ENCODE measurements at places on chromosomes 16 and 17. TPM values are rescaled to one million over a fixed set of nuclear protein-coding genes. Genes with fewer than 3 reads are reported as not detected.

Gene CES1
- total RNA-seq: 95.9 TPM

- no peak for DNase-seq
Observed at GRCh38 chr17:78113804-78114785, 14.5 kb downstream of the TMC6 start.

GRCh38 chr16:80931801-80932707 lies 74.6 kb downstream of the CMC2 start:
- peak; percentile 91 for DNase-seq

Gene SECTM1
- total RNA-seq: 14.5 TPM

Gene SMIM22
- total RNA-seq: not detected

GRCh38 chr17:13888056-13888609 lies 181.2 kb upstream of the COX10 start:
- no peak for DNase-seq

DNA sequence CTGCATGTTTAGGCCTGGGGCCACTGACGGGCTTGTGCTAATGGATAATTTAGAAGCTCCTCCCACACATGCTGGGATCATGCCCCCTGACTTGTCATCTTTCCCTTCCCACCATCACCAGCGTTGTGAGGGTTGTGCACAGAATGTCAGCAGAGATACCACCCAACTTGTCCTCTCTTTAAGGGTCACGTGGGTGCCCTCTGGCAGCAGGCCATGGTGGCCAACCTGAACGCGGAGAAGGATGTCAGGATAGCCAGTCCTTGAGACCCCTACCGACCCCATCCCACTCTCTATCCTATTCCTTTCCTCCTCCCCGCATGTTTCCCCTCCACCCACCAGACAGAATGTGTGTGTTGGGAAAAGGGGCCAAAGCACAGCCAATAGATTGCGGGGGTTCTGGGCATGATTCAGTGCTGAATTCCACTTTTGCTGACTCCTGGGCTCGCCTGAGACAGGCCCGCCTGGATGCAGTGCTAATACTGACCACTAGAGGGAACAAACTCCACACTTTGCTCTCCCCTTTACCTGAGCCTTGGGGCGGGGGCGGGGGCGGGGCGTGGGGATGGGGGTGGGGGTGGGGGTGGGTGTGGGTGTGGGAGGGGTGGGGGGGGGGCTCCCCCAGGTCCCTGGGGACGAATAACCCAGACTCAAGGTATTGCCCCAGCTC lies at the start of gene GH2:
GH2 (minus strand) TSS at position 10 of the 667 bp plus-strand sequence. CDS start 143 bp downstream, outside the sequence.
- peak; percentile 81 for DNase-seq

Gene TP53TG3B
- total RNA-seq: not detected

DNA sequence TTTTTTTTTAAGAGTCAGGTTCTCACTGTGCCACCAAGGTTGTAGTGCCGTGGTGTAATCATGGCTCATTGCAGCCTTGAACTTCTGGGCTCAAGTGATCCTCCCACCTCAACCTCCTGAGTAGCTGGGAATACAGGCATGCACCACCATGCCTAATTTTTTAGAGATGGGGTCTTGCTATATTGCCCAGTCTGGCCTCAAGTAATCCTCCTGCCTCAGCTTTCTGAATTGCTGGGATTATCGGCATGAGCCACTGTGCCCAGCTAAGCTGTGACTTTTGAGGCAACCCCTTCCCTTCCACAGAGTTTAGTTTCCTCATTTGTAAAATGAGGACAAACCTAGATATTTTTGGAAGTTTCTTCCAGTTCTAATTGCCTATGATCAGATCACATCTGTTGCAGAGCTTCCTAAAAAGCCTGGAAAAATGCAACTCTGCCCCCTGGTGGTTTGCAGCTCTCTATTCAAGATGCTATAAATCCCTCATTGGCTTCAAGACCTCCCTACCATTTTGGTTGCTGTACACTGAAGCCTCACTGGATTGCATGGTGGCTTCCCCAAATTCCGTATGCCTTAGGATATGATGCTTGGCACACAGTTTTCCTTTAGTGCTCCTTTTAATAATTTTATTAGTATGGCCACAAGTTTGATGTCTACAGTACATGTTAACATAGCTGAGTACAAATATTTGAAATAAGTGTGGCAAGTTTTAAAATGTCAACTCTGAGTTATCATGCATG lies 19.3 kb downstream of the GDE1 start:
- DNase-seq: peak; percentile 84

Gene TMEM238L
- total RNA-seq: not detected

- no peak for DNase-seq
Observed at GRCh38 chr17:49290690-49291359, 60.2 kb upstream of the PHOSPHO1 start.

Gene PYDC1
- not detected for total RNA-seq

Gene SLC12A3
- total RNA-seq: not detected

Gene DNASE1L2
- total RNA-seq: 0.19 TPM

GRCh38 chr16:72995151-72995881 lies 52.6 kb downstream of the ZFHX3 start:
- no peak for DNase-seq

Gene TMEM235
- not detected for total RNA-seq

Gene FAM171A2
- total RNA-seq: 0.69 TPM

Gene PIP4K2B
- 38.7 TPM for total RNA-seq

GRCh38 chr17:57603978-57604377 lies 141.1 kb downstream of the CCDC182 start:
- DNase-seq: no peak

DNA sequence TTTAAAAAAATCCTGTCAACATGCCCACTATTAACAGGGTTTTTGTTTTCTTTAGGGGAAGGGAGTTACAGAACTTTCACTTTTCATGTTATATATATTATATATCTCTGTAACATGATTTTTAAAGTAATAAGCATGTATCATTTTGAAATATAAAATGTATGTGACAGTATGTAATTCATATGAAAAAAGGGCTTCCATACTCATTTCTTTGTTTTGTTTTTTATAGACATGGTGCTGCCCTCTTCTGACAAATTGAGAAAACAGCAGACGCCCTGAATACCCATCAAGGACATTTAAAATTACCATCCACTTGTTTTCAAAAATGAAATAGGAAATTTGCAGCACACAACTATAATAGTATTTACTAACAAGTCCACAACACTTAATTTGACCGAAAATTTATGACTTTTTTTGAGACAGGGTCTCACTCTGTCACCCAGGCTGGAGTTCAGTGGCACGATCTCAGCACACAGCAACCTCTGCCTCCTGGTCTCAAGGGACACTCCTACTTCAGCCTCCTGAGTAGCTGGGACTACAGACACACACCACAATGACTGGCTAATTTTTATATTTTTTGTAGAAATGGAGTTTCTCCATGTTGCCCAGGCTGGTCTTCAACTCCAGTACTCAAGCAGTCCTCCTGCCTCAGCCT lies 30.4 kb downstream of the CFDP1 start:
- DNase-seq: no peak

Gene TBX2
- total RNA-seq: 11.2 TPM

- no peak for DNase-seq
Observed at GRCh38 chr16:57846078-57846697, 43.9 kb upstream of the KIFC3 start.

Gene SRR
- 10.9 TPM for total RNA-seq

- DNase-seq: no peak
Observed at GRCh38 chr16:678858-679813, 1.1 kb upstream of the STUB1 start.

DNA sequence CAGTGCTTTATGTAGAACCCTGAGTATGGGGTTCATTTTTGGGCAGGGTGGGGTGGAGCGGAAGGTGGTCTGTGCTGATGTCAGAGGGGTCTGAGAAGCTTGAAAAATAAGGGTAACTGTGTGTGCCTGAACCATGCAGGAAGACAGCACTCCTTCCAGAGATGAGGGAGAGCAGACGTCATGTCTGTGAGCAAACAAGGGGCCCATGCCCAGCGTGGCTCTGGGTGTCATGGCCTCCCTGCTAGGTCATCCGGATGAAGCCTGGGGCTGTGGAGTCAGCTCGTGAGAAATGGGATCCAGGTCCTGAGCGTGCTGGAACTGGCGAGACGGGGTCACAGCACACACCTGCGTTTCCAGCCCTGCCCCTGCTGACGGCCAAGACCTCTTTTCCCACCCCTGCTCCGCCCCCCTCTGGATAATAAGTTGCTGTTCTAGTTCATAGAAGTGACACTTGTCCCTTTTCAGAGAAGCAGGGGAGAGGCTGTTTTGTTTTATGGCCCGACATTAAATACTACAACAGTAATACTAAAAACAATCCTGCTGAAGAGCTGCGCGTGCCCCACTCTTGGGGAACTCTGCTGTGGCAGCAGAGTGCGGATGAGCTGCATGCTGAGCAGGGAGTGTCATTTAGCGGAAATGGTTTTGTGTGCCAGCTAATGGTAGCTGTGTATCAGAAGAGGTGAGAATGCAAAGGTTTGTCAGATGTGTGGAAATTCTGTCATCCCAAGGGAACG lies 92.6 kb downstream of the RPTOR start:
- no peak for DNase-seq

- no peak for DNase-seq
Observed at GRCh38 chr16:87819983-87820382, 49.3 kb downstream of the SLC7A5 start.

- peak; percentile 98 for DNase-seq
Observed at GRCh38 chr16:4307215-4308037, 8.4 kb upstream of the GLIS2 start.

Gene GNAO1
- 21.4 TPM for total RNA-seq

DNA sequence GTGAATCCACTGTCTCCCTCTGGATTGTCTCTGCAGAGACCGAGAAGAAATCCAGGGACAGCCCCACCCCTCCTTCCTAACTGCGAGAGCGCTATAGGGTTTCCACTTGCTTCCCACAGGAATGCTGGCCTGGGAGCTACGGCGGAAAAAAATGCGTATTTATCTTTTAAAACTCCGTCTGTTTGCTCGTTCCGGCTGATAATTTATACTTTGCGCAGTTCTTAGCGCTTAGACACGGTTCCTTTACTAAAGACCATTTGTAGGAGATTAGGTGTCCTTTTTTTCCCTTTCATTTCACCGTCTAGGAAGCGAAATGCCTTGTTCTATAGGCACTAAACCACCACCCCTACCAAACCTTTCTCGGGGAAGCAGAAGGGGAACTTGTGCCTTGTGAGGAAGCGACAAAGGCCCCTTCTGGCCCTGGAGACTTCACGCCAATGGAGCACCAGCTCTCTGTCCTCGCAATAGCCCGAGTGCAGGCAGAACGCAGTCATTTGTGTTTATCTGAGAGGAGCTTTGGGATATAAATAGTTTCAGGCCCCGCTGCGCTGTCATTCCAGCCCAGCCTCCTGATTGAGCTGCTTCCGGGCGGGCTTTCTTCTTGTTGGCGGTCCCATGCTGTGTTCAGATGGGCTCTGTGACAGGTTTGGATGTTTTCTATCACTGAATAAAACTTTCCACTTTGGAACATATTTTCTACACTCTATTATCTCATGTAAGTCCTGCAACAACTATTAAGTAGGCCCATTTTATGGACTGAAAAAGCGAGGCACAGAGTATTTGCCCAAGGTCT lies 791 bp upstream of the SUPT4H1 start:
- peak; percentile 82 for DNase-seq

DNA sequence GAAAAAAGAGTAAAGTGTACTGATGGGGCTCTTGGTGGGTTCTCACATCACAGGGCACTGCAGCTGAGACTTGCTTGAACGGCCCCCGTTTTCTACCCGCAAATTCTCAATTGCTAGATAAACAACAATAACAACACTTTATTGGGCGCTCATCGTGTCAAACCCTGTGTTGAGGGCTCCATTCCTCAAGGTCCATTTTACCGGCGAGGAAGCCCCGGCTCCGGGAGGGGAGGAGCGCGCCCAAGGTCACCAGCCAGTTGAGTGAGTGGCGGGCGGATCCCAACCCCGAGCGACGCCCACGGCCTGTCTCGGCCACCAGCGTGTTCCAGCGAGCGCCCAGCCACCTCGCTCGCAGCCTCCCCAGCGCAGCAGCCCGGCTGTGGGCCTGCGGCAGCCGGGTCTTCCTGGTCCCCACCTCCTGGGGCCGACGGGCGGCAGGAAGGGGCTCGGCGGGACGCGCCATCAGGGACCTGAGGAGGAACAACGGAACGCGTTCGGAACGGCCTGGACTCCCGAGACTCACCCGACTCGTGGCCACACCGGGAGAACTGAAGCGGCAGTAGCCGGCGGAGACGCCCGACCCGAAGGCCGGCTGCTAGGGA lies 373 bp downstream of the CMC2 start:
- peak; percentile 93 for DNase-seq

Gene PRSS36
- 5.2 TPM for total RNA-seq

GRCh38 chr16:72963533-72964315 lies 84.2 kb downstream of the ZFHX3 start:
- no peak for DNase-seq

GRCh38 chr17:62949036-62949435 lies 17.0 kb upstream of the TANC2 start:
- DNase-seq: no peak

GRCh38 chr17:30332057-30332542 lies 1.8 kb downstream of the TMIGD1 start:
- no peak for DNase-seq

GRCh38 chr17:17871913-17872312 lies 35.1 kb upstream of the SREBF1 start:
- DNase-seq: no peak

- DNase-seq: no peak
Observed at GRCh38 chr16:27312580-27313421, 973 bp upstream of the IL4R start.

DNA sequence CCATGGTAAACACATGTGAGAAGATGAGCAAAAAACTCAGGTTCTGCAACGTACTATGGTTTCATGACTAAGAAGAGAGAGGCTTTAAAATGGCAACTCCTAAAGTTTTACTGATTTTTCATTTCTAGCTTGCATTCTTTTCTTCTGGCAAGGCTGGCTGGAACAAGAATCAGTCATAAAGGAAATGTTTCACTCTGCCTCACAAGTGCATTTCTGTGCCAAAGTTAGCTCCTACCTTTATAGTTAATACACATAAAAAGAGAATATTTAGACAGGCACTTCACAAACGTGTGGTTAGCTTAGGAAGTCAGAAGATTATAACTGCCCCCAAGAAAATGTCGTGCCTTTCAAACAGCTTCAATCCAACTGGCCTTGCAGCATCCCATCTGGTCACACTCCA lies 417.1 kb upstream of the CDH11 start:
- no peak for DNase-seq

Gene ARL5C
- not detected for total RNA-seq

Gene WSCD1
- total RNA-seq: 6.0 TPM

DNA sequence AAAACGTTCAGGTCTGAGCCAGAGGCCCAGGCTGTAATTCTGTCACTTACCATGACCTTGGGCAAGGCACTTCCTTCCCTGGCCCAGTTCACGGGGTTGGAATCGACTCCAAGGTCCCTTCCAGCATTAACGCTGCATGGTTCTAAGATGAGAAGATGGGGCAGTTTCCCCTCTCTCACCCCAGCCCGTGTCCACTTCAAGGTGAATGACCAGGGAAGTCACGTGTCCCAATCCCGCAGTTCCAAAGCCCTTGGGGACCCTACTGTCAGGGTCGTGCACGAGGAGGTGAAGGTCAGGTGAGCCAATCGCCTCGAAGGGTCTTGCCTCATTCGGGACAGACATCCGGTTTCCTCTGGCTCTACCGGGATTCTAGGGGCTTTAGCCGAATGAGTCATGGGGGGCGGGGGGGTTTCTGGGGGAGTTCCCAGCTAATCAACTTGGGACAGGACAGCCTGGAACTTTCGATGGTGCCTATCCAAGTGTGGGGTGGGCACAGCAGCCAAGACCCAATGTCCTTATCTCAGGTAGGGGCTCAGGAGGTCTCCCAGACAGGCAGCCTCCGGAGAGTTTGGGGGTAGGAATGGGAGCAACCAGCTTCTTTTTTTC lies 762 bp upstream of the CSF3 start:
- no peak for DNase-seq

GRCh38 chr16:2042986-2043666 lies 4.5 kb downstream of the NTHL1 start:
- no peak for DNase-seq

Gene CSF3
- 0.69 TPM for total RNA-seq

- no peak for DNase-seq
Observed at GRCh38 chr17:65953316-65954147, 238.4 kb downstream of the CEP112 start.

GRCh38 chr16:66357523-66357928 lies 9.0 kb upstream of the CDH5 start:
- DNase-seq: no peak

Measured in posterior vena cava (tissue), 2 donors.